Stomach (tissue), 19 donors: ENCODE measurements at places on chromosomes 11 and 22. TPM values are rescaled to one million over a fixed set of nuclear protein-coding genes. Genes with fewer than 3 reads are reported as not detected.

DNA sequence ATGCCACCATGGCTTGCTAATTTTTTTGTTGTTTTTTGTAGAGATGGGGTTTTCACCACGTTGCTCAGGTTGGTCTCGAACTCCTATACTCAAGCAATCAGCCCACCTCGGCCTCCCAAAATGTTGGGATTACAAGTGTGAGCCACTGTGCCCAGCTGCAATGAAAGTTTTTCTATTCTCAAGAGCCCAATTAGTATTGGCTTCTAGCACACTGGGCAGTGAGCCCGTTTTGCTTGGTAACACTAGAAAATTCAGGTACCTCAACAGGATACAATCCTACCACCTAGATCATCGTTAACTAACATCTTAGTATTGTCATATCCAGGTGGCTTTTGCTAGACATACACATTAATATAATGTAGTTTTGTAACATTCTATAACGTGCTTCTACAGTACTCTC lies 19.0 kb downstream of the SEC14L3 start:
- no peak overlapping the region for H3K27ac ChIP-seq
- H3K27me3 ChIP-seq, result no peaks in the 10 kb centered on the region
- no peak overlapping the region for H3K4me3 ChIP-seq
- H3K4me1 ChIP-seq, result no peaks in the 10 kb centered on the region

The OR8G1 gene
- not detected for total RNA-seq

GRCh38 chr11:114384487-114384886 lies 15.8 kb downstream of the C11orf71 start:
- no peaks in the 10 kb centered on the region for H3K4me1 ChIP-seq
- DNase-seq, result no peak
- H3K27me3 ChIP-seq, result no peaks in the 10 kb centered on the region
- no peaks in the 10 kb centered on the region for H3K36me3 ChIP-seq
- no peak overlapping the region for H3K27ac ChIP-seq

The LDHAL6A gene
- total RNA-seq, result not detected

The LRRN4CL gene
- 4.0 TPM for total RNA-seq

DNA sequence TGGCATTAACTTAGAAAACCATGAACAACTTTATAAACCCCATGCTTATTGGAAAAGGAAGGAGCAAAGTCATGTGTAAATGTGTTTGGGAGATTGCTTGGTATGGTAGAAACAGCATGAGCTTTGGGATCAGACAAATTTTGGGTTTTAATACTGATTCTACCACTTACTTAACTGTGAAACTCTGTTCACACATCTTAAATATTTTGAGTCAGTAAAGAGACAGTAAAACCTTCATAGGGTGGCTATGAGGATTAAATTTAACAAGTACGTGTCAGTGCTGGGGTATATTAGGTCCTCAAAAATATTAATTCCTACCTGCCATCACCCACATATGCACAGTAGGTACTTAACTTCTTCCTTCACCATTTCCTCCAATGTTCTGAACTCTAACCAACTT lies 96.5 kb downstream of the CD44 start:
- H3K36me3 ChIP-seq, result peaks cover 17% of the 10 kb centered on the region
- no peak overlapping the region for H3K27ac ChIP-seq
- no peaks in the 10 kb centered on the region for H3K27me3 ChIP-seq
- H3K4me1 ChIP-seq, result peaks cover 25% of the 10 kb centered on the region
- no peak overlapping the region for H3K4me3 ChIP-seq
- DNase-seq, result no peak

DNA sequence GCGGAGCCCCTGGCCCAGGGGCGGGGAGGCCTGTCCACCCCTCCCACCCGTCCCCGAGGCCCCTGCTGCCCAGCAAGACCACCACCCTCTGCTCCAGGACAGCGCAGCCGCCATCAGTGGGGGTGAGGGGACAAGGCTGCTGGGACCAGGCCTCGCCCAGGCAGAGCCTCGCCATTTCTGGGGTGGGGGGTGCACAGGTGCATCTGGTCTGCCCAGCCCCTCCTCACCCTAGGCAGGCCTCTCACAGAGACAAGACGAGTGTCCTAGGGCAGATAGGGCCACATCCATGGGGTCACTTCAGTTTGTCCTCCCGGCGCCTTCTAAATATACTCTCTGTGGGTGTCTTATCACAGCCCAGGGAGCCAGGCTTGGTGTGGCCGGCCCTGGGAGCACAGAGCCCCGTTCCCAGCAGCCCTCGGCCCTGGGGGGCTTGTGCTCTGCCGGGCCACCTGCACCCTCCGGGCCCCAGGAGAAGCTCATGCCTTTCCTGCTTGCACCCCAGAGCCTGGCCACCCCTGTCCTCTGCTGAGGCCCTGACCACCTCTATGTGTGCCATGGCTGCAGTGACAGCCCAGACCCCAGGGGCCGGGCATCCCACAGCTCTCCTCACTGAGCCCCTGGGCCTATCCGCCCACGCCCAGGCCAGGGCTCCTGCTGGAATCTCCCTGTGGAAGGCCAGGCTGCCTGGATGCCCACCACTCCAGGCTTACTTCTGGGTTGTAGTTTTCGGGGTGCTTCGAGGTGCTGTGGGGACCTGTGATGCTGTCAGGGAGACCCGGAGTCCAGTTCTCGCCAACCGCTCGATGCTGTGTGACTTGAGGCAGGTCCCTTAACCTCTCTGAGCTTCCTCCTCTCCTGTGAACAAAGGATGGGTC lies 70.8 kb downstream of the KCNQ1 start:
- H3K27me3 ChIP-seq, result no peaks in the 10 kb centered on the region
- no peak overlapping the region for H3K27ac ChIP-seq
- DNase-seq, result peak; percentile 17
- peaks cover 8% of the 10 kb centered on the region for H3K4me1 ChIP-seq
- no peak overlapping the region for H3K4me3 ChIP-seq
- H3K36me3 ChIP-seq, result no peaks in the 10 kb centered on the region

DNA sequence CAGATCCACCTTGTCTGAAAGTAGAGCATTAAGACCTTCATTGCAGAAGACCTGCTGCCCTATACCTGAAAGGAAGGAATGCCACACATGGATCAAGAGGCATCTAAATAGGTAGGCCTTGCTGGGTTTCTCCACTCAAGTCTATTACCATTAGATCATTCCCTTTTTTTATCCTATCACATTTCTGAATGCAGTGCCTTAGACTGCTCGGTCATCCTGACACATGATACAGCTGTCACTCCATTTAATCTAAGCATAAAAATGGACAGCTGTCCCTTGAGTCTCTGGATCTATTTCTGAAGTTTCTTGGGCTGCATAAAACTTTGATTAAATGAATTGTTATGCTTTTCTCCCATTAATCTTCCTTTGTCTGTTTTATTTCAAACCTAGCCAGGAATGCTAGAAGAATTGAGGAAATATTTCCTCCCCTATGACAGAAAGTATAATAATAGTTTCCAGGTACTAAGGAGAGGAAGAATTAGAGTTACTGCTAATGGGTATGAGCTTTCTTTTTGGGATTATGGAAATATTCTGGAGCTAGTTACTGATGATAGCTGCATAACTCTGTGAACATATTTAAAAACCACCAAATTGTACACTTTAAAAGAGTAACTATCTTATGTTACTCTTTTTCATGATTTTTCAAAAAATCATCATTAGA lies 88.0 kb downstream of the DLG2 start:
- H3K27me3 ChIP-seq, result no peaks in the 10 kb centered on the region
- H3K4me1 ChIP-seq, result no peaks in the 10 kb centered on the region
- H3K27ac ChIP-seq, result no peak overlapping the region
- peaks cover 5% of the 10 kb centered on the region for H3K36me3 ChIP-seq
- H3K4me3 ChIP-seq, result no peak overlapping the region
- no peak for DNase-seq

DNA sequence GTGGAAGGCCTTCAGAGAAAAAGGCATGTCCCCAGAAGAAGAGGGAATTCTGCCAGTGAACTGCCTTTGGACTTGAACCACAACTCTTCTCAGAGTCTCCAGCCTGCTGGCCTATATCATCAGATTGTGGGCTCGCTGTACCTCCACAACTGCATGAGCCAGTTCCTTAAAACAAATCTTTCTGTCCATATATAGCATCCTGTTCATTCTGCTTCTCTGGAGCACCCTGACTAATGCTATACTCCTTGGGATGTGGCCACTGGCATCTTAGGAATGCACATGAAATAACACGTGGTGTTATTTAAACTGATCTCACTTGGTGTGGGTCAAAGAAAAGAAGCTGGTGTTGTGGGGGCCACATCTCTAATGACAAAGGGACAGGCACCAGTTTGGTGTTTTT lies 58.3 kb upstream of the VSTM5 start:
- H3K27ac ChIP-seq, result no peak overlapping the region
- H3K4me3 ChIP-seq, result no peak overlapping the region
- peaks cover 4% of the 10 kb centered on the region for H3K27me3 ChIP-seq
- DNase-seq, result no peak

GRCh38 chr11:121059605-121060004 lies 35.7 kb downstream of the TBCEL start:
- DNase-seq, result no peak
- H3K27ac ChIP-seq, result no peak overlapping the region
- H3K4me1 ChIP-seq, result no peaks in the 10 kb centered on the region
- no peaks in the 10 kb centered on the region for H3K27me3 ChIP-seq
- H3K4me3 ChIP-seq, result no peak overlapping the region
- peaks cover 78% of the 10 kb centered on the region for H3K36me3 ChIP-seq

The CD6 gene
- total RNA-seq, result not detected

DNA sequence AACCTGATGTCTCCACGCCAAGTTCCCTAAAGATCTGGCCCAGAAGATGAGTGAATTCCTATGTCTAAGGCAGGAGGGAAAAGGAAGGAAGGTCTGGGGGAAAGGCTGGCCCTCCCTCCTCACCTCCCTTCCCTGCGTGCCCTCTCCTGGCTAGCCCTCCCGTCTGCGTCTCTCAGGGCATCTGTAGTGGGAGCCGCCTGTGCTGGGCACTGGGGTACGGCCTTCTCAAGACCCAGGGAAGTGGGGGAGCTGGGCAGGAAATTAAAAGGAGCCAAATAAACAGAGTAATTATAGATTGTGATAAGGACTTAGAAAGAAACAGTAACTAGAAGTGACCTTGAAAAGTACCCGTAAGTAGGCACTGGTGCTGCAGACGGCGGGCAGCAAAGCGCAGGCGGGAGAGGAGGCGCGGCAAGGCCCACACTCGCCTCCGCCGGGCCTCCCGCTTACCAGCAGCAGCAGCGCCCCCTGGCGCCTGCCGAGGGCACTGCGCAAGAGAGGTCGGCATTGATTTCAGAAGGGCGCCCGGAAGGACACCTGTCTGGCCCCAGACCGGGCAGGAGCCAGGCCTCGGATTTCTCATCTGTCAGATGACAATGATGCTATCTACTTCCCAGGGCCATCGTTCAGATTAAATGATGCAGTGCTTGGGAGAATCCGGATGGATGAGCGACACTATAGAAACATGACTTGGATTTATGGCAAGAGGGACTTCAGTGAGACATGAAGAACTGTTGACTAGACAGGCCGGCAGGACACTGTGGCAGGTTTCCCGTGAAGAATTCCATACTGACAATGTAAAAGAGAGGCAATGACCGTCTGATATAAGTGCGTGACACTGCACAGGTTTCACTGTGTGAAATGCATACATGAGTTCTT lies 7.3 kb downstream of the KCNJ1 start:
- no peak overlapping the region for H3K27ac ChIP-seq
- H3K4me3 ChIP-seq, result no peak overlapping the region
- no peaks in the 10 kb centered on the region for H3K27me3 ChIP-seq
- H3K4me1 ChIP-seq, result peaks cover 9% of the 10 kb centered on the region
- peak; percentile 84 for DNase-seq

DNA sequence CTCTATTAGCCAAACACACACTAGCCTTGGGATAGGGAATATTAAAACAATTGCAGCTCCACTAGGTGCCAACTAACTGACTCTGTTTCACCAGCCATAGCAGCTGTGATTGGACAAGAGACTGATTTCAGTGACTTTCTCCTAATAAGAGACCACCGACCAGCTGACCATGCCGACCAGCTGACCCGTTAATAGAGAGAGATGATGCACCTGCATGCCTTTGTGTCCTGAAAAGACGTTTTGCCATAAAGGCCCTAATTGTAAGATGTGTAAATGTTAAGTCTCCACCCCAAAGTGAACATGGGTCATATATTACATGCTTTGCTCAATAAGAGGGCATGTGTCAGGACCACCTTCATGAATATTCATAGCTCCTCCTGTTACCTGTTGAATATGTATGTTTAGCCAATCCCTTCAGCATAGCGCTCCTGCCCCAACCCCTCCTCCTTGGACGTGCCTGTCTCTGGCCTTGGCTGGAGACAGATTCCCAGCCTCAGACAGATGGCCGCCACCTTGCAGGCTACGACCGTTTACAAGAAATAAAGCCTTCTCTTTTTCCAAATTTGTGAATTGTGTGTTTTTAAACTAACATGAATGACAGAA lies 1.3 kb upstream of the NADSYN1 start:
- peak overlapping the region; percentile 88 for H3K4me3 ChIP-seq
- no peaks in the 10 kb centered on the region for H3K27me3 ChIP-seq
- peaks cover 12% of the 10 kb centered on the region for H3K36me3 ChIP-seq
- peak; percentile 36 for DNase-seq

DNA sequence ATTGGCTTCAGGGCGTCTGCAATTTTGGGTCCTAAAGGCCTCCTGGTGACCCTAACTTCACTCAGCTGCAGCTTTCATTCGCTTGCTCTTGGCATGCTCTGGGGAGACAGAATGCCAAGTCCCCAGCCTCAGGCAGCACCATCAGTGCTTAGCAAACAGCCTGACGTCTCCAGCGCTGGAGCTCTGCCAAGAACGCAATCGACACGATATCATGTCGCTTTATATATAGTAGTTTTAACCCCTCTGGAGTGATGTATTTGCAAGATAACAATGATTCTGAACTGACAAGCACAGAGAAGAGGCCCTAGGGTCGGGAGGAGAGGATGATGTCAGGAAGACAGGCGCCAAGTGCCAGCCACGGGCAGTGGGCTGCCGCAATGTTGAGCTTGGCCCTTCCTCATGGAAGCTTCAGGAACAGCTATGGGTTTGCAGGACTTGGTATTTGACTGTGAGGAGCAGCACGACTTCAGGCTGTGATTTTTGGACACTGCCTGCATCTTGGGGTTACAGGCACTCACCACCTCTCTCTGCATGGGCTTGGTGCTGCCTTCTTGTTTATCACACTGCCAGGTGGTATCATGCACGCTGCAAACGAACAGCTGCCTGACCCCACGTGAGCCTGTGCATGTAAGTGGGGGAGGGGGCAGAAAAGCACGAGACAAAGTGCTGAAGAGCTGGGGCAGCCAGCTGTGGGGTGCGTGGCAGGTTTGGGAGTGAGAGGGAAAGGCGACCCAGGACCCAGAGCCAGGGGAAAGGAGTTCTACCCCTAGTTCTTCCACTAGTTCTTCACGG lies 26.1 kb downstream of the B3GAT1 start:
- peak; percentile 80 for DNase-seq
- no peak overlapping the region for H3K27ac ChIP-seq
- H3K4me3 ChIP-seq, result no peak overlapping the region
- H3K36me3 ChIP-seq, result no peaks in the 10 kb centered on the region
- peaks cover 10% of the 10 kb centered on the region for H3K4me1 ChIP-seq

GRCh38 chr22:36194971-36195370 lies 6.6 kb downstream of the APOL4 start:
- no peaks in the 10 kb centered on the region for H3K27me3 ChIP-seq
- peaks cover 9% of the 10 kb centered on the region for H3K4me1 ChIP-seq
- H3K36me3 ChIP-seq, result no peaks in the 10 kb centered on the region
- no peak overlapping the region for H3K4me3 ChIP-seq
